ENCODE measurements at places on chromosomes 12 and 14.

DNA sequence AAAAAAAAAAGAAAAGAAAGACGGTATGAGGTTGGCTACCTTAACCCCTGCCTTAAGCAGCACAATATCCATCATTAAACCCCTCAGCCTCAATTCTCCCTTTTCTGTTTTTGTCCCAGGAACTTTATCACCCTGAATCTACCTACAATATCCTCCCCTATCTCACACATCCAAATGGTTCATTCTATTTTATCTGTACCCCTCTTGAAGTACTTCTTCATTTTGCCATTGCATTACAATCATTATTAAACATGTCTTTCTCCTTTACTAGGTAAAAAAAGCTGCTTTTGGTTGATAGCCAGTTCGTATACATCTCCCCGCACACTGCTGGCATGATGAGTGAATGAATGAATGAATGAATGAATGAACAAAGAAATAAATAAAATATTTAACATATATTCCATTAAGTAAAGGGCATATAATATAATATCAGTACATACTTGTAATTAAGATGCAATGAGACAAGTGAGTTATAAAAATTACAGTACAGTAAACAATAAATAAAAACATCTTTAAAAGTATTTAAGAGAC, 364 bp upstream of the GPR65 start:
- no peak for DNase-seq

DNA sequence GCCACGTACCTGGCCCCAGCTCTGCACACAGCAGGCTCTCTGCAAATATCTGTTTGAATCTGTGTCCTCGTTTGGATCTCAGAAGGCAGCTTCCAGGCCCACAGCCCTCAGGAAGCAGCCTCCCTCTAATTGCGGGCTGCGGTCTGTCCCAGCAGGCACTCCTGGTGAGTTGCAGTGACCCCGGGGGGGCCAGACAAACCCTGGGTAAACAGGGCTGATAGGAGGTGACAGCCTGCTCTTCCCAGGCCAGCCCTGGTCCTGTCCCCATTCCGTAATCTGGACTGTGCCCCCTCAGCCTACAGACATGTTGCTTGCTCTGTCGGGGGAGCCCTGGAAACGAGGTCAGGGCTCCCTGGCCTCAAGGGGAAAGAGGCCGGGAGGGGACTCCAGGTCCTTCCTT, 2.0 kb downstream of the FOXN4 start:
- DNase-seq: no peak

DNA sequence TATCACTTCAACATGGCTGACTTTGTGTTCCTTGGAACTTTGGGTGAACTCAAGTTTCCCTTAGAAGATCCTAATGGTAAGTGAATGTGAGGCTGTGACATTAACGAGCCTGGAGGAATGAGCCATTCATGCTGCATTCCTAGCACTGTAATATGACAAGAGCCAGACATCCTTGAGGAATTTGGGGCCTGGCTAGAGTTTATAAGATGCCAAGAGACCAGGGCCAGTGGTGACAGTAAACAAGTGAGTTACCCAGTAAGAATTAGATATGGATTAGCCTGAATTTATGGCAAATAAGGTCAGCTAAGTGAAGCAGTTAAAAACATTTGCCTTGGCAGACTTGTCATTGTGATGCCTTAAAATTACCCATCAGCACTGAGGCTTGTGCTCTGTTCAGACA, 232.4 kb downstream of the AKAP6 start:
- no peak for DNase-seq

GRCh38 chr14:95421741-95422140, 94.7 kb downstream of the SYNE3 start:
- no peak for DNase-seq

DNA sequence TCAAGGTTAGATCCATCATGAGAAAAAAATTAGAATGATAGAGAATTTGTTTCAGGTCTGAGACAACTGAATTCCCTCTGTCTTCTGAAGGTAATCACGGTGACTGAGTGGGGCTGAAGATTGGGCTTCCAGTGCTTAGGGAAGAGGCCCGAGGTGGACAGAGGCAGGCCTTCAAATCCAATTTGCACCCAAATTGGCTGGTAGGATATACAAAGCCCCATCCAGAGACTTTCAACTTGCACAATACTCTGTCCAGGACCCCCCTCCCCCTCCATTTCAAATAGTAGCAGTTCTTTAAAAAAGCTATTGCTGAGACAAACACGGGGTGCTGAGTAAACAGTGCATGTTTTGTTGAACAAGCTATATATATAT, 3.6 kb upstream of the FOXG1 start:
- DNase-seq: no peak

GRCh38 chr14:105333020-105333490, 18.5 kb downstream of the PACS2 start:
- no peak for DNase-seq

- DNase-seq: no peak
Measured at GRCh38 chr12:9319044-9319841, 111.0 kb upstream of the PZP start.

DNA sequence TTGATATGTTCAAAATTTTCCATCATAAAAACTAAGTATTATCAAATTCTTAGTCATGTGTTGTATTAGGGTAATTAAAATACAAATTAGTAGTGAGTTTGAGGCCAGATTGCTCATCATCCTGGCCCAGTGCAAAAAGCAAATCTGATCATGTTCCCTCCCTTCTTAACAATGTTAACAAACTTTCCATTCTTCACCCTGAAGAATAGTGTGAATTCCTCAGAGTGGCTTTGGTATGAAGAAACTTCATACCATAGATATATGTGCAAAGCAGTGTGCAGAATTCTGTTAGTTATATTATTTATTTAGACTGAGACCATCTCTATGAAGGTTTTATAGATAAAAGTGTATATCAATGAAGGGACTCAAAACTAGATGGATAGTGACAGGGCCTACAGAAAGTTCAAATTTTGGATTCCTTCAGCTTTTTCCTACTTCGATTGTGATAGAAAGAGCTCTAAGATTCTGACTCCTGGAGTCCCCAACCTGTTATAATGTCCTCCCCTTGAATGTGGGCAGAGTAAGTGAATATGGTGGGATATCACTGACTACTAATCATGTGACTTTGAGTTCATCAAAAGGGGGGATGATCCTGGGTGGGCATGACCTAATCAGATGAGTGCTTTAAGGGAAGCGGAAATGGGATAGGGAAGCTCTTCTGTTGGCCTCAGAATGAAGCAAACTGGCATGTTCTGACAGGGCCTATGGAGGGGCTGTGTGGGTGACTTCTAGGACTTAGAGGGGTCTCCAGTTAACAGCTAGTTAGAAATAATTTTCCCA, 271.4 kb downstream of the BTG1 start:
- DNase-seq: no peak

DNA sequence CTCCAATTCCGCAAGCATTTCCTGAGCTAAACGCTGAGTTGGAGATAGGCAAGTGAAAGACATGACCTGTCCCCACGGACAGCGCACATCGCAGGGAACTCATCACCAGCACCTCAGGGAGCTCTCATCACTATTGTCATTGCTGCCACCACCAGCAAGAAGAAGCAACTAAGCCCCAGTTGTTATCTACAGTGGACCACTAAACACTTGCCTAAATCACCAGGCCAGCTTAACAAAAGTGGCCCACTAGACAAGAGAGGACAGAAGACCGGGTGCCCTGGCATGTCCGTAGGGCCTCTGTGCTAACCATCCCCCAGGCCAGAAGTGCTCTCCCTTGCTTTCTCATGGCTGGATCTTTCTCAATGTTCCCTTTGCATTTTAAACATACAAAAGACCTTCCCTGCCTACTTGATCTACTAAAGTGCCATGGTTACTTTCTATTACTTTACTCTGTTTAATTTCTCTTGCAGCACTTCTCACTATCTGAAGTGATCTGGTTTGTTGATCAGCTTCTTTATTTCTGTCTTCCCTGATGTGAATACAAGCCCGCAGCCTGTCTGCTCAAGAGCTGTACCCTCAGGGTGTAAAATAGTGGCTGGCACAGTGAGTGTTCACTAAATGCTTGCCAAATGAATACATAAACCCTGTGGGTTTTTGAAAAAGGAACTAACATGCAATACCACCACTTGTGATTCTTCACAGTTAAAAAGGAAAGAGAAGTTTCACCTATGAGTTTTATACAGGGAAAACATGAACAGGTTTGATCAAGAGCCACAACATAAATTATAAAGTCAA, 60.9 kb upstream of the RFLNA start:
- no peak for DNase-seq

All from natural killer cell (primary cell).